ENCODE measurements at places on chromosomes 12 and 14.

DNA sequence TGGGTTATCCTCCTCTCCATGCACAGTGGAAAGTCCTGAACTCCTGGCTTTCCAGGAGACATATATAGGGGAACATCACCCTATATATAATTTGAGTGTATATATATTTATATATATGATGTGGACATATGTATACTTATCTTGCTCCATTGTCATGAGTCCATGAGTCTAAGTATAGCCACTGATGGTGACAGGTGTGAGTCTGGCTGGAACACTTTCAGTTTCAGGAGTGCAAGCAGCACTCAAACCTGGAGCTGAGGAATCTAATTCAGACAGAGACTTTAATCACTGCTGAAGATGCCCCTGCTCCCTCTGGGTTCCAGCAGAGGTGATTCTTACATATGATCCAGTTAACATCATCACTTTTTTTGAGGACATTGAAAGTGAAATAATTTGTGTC lies 4.4 kb downstream of the SSTR1 start:
- DNase-seq, result no peak

DNA sequence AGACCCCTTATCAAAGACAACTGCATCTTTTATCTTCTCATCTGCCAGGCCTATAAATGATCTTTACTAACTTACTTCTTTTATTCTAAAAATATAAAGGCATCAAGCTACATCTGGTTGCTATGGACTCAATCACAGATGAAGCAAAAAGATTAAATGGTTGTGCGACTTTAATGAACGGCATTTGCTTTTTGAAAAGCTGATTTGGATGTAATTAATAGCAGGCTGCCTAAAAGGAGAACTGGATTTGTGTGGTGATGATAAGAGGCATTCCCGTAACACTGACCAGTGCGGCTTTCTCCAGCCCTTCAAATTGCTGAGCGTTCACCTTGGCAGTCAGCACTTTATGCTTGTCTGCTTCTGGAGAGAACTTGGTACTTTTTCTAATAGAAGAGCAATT lies 103.8 kb downstream of the ARMH4 start:
- DNase-seq, result no peak

GRCh38 chr14:80554139-80554538 lies 342.8 kb upstream of the DIO2 start:
- no peak for DNase-seq

- no peak for DNase-seq
Observed at GRCh38 chr12:52926596-52927234, 21.8 kb upstream of the KRT8 start.

GRCh38 chr14:105836160-105836559 lies 309.8 kb downstream of the TMEM121 start:
- no peak for DNase-seq

Measured in AG10803 (cell line).